ENCODE measurements at places on chromosomes 6 and 20.

- no peak for DNase-seq
Observed at GRCh38 chr20:48771542-48771941, 56.3 kb downstream of the PREX1 start.

GRCh38 chr6:56720882-56721281, 78.2 kb upstream of the DST start:
- DNase-seq: no peak

- DNase-seq: peak; percentile 16
Observed at GRCh38 chr20:9021699-9022098, 47.2 kb upstream of the PLCB4 start.

GRCh38 chr6:84161190-84161589, 66.3 kb downstream of the CEP162 start:
- no peak for DNase-seq

DNA sequence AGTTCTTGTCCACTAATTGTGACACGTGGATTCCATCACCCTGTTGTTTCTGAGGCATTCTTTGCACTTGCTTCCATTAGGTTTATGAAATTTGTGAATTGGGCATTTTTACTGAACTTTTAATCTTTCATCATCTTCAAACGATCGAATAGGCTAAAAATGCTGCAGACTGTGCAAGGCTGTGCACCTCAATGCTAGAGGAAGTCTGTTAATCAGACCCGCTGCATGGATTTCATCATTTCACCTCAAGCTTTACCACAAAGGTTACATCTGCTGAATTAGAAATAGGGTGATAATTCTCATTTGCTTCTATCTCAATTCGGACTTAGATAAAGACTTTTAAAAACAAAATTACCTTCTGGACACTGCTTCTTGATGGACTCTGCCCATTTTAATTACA, 27.8 kb upstream of the F13A1 start:
- DNase-seq: no peak

DNA sequence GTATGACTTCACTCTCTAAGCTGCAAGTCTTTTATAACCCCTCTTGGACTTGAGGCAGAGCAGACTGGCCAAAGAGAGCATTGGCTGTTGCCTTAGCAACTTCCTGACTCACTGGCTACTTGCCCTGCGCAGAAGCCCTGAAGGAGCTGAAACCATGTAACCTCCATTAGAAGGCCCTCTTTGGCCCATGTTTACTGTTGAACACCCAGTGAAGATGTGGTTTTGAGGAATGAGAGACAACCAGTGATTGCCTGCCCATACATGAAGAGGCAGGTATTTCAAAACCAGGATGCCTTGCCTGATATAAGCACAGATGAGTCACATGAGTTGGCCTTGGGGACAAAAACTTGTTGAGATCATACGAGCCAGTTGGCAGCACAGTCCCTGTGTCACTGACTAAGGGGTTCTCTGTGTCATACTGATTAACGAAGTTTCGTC, 182.5 kb downstream of the EDN1 start:
- DNase-seq: peak; percentile 67

DNA sequence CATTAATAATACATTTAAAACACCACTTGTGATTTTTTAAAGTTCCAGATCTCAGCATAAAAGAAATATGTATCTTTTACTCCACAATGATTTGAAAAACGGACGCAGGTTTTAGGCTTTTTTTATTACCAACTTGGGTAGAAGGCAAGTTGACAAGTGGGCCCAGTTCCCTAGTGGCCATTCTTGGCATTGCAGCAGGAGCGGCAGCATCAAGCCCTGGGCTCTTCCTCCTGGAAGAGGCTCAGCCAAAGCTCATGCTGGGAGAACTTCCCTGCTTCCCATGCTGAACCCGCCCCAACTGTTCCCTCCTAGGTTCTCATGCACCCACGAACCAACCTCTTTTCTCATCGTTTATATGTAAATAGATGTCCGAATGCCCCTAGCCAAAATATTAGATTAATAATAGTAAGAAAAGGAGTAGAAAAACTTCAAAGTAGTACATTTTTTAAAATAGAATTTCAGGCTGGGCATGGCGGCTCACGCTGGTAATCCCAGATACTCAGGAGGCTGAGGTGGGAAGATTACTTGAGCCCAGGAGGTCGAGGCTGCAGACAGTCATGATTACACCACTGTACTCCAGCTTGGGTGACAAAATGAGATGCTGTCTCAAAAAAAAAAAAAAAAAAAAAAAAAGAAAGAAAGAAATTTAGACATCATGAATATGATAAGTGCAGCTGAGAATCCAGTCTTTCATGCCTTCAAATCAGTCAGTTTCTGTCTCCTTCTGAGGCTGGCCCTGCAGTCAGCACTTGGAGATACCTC, 18.2 kb upstream of the MYB start:
- DNase-seq: no peak

- no peak for DNase-seq
Observed at GRCh38 chr6:109393157-109393885, 11.1 kb upstream of the CD164 start.

- DNase-seq: no peak
Observed at GRCh38 chr6:29388533-29388932, 6.9 kb upstream of the OR12D2 start.

DNA sequence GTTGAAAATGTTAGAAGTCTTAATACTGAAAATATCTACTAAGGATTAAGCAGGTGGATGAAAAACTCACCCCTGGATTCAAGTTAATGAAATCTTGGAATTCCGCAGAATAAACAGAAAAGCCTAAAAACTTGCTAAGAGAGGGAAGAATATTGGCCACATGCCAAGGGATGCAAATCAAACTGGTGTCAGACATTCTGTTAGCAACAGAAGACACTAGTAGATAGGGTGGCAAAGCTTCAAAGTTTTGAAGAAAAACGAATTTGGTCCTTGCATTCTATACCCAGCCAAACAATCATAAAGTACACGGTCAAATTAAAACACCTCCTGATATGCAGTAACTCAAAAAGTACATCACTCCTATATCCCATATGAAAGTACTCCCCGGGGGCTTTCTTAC, 77.1 kb upstream of the ADTRP start:
- no peak for DNase-seq

DNA sequence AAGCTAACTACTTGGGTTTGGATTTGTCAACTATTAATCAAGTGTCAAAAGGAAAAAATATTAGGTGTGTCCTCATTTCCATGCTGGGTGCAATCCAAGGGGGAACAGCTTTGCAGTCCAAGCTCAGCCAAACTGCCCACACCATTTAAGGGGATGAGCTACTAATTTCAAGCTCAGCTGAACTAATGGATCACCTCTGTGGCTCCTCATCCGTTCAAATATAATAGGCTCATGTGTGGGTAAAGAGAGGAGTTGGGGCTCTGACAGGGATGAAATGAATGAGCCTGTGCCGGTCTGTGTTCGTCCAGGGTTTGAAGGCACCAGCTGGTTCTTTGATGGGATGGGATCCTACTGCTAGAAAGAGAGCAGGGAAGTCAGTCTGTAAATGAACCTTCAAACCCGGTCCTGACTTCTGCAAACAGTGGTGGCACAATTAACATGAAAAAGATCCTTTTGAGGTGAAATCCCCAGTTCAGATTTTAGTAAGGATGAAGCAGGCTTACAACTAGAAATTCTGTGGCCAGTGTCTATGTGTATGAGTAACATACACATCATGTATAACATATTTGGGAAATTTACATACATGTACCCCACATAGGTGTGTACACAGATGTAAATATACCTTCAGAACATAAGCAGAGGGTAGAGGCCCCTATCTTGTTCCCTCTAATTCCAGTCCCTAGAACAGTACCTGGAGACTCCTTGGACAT, 41.9 kb downstream of the TTI1 start:
- no peak for DNase-seq

- no peak for DNase-seq
Observed at GRCh38 chr6:144077871-144078270, 17.5 kb downstream of the SF3B5 start.

DNA sequence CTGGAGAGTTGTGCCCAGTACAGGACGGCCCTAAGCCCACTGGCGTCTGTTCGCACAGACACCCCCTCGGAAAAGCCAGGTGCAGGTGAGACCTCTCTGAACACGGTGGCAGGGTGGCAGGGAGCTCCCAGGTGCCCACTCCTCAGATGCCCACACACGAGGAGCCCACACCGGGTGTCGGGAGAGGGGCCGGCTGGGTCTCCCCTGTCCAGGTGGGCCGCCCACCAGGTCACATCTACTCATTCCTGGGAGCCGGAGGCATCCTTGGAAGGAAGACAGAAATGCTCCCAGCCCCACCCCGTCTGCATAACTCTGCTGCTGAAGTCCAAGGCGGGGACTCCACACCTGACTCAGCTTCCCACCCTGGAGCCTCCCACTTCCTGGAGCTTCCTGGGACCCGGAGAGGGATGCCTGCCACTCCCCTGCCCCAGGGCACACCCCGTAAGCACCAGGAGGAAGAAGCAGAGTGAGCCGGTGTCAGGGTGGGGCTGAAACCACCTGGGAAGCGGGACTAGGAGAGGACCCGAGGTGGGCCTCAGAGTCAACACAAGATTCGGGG, 2.5 kb downstream of the SRMS start:
- DNase-seq: no peak

DNA sequence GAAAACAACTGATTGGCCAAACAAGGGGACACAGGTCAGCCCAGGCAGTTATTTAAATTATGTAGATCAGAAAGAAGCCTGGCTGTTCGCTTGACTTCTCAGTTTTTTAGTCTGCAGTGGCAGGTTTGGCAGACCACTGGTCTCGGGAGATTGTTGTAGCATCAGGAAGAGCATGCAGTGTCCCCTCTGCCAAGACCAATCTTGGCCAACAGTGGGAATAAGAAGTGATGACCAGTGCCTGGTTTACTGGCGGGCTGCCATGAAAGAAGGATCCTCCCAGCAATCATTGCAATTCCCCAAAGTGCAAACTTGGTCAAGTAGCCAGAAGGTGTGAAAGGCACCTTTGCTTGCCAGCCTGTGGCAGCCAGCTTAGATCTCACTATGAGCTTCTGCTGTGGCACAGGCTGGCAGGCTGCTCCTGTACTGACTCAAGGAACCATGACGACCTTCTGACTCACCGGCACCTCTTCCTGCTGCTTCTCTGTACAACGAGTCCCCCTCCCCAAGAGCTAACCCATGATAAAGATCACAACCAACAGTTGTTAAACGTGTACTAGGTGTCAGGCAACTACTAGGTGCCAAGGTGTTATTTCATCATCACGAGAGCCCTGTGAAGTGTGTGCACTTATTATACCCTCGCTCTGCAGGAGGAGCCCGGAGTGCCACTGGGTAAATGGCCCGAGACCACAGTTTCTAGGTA, 76.8 kb upstream of the DUSP22 start:
- DNase-seq: peak; percentile 39

- DNase-seq: no peak
Observed at GRCh38 chr6:21201637-21202350, 391.8 kb upstream of the SOX4 start.

DNA sequence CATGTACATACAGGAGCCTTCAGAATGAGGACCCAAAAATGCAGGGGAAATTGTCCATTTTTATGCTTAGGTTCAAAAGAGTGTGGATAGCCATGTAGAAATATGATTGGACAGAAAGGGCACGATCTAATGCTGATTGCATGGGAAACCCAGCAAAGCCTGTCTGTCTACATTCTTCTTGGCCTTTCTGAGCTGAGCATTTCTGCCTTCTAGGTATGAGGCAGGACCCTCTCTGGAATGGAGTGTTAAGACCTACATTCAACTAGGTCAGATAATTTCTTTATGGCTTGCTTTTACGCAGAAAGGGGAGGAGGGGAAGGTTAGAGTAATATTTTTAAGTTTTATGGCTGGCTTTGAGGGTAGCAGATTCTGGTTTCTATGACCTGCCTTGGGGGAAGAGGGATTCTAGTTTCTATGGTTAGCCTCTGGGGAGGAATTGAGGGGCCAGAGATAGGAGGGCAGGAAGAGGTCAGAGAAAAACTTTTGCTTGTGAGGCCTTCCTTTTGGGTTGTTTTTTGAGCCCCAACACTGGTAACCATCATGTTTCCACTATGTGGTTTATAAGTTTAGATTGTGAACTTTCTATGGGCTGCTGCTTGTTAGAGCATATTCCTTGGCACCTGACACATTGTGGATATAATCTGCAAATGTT, 63.5 kb downstream of the LYRM2 start:
- no peak for DNase-seq

DNA sequence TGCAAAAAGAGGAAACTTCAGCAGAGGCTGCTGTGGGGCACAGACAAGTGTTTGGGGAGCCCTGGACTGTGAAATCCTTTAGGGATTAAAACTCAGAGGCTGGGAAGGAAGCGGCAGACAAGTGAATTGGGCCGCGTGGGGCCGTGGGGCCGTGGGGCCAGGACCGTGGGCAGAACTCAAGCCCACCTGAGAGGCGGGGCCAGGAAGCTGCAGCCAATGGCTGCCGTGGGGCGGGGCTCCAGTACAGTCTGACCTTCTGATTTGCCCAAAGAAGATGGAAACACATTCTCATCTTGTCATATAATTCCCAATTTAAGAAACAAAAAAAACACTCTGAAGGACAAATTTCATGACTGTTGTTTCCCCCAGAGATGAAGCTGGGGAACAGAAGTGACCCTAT, 55.4 kb downstream of the ANKRD60 start:
- no peak for DNase-seq

DNA sequence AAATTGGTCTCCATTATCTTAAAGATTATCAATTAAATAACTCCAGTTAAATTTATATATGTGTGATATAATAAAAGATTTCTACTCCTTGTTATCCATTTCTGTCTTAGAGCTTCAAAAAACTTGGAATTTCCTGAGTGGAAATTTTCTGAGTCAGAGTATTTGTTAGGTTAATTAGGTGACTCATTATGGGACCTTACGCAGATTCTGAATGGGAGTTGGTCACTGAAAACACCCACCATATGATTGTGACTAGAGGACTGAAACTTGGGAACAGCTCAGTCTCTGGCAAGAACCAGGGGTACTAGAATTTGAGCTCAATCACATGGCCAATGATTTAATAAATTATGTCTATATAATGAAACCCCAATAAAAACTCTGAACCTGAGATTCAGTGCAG, 125.4 kb upstream of the HMGCLL1 start:
- DNase-seq: peak; percentile 82

- DNase-seq: no peak
Observed at GRCh38 chr6:70264306-70264705, 38.6 kb downstream of the COL9A1 start.

GRCh38 chr20:39133201-39133600, 171.1 kb downstream of the DHX35 start:
- no peak for DNase-seq

GRCh38 chr6:108903796-108904195, 55.6 kb downstream of the ARMC2 start:
- no peak for DNase-seq

GRCh38 chr6:40874495-40874894, 164.5 kb downstream of the UNC5CL start:
- DNase-seq: no peak

DNA sequence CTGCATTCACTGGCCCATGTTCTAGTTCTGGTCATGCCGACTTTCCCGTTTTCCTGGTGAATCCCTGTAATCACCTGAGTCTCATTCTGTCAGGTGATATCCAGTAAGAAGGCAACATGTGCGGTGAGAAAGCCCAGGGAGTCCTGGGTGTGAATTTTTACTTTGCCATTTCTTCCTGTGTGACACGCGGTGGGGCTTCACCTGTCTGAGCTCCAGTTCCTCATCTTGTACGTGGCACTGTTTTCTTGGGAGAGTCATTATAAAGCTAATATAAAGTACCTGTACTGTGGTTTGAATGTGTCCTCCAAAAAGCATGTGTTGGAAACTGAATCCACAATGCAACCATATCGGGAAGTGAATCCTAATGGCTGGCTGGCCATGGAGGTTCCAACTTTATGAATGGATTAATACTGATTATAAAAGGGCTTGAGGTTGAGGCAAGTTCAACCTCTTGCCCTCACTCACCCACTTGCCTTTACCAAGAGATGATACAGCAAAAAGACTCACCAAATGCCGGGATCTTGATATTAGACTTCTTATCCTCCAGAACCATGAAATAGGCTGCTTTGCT, 5.1 kb downstream of the HLA-E start:
- no peak for DNase-seq

- DNase-seq: no peak
Observed at GRCh38 chr20:2349801-2350200, 30.9 kb upstream of the TGM6 start.
